ENCODE measurements at places on chromosomes 6 and 20.

DNA sequence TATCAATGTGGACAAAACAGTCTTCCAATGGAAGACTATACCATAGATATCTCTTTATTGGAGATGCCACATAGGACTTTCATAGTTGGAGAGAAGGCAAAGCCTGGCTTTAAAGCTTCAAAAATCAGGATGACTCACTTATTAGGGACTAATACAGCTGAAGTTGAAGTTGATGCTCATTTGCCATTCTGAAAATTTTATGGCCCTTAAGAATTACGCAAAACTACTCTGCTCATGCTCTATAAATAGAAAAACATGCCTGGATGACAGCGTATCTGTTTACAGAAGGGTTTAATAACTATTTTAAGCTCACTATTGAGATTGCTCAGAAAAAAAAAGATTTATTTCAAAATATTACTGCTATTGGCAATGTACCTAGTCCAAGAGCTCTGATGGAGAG is 155.5 kb upstream of the DST start:
- no peak for DNase-seq

- DNase-seq: no peak
Measured at GRCh38 chr6:142285235-142286087, 16.3 kb upstream of the ADGRG6 start.

GRCh38 chr20:16530201-16530681 is 43.0 kb downstream of the KIF16B start:
- no peak for DNase-seq

- no peak for DNase-seq
Measured at GRCh38 chr6:44000164-44000842, 126.9 kb downstream of the MRPL14 start.

DNA sequence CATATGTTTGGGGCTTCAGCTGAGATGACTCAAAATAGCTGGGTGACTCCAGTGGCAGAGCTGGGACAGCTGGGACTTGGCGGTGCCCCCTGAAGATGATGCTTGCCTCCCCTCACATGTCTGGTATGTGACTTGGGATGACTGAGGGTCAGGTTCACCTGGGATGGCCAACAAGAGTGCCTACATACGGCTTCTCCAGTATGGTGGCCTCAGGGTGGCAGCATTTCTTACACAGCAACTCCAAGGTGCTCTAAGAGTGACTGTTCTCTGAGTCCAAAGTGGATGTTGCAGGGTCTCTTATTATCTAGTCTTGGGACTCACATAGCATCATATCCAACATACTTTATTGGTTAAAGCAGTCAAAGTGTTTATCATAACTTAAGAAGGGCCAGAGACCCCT is 87.8 kb upstream of the CENPW start:
- no peak for DNase-seq

DNA sequence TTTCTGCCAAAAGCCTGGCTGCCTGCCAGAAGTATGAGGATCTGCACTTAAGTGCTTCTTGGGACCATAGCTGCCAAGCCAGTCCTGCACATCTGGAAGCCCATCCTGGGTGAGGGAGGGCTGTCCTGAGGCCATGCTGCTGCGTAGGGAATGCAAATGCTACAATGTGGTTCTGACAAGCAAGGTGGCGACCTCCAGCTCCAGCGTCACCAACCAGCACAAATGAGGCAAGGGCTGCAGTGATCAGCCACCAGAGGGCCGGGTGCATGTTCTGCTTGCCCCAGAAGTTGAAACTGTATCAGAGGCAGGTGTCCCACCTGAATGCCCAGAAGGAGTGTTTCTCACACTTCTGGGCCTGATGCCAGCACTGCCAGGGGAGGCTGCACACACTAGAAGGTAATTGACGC is 99.1 kb upstream of the KCNQ5 start:
- no peak for DNase-seq

DNA sequence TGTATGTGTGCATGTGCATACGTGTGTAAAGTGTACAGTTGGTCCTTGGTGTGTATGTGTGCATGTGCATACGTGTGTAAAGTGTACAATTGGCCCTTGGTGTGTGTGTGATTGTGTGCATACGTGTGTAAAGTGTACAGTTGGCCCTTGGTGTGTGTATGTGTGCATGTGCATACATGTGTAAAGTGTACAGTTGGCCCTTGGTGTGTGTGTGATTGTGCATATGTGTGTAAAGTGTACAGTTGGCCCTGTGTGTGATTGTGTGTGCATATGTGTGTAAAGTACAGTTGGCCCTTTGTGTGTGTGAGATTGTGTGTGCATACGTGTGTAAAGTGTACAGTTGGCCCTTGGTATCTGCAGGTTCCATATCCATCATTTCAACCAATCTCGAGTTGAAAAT is 5.1 kb upstream of the LIME1 start:
- DNase-seq: no peak

DNA sequence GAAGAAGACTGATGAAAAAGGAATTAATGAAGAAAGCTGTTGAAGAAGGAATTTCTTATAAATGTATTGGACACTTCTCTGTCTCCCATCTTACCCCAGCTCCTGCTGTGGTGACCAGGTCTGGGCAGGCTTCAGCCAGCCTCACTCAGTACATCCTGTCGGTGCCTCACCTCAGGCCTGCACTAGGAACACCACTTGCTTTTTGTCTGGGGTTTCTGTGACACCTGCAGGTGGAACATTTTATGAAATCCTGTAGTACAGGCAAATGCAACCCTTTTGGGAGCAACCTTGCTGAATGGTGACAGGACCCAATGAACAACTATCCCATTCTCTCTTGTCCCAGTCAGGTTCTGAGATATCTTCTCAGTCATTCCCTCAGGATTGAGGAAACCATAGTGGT is 129.7 kb downstream of the PRDM13 start:
- no peak for DNase-seq

GRCh38 chr6:8059129-8059528 is 5.1 kb downstream of the BLOC1S5 start:
- no peak for DNase-seq

- DNase-seq: no peak
Measured at GRCh38 chr6:42193491-42193894, 1.3 kb downstream of the GUCA1B start.

DNA sequence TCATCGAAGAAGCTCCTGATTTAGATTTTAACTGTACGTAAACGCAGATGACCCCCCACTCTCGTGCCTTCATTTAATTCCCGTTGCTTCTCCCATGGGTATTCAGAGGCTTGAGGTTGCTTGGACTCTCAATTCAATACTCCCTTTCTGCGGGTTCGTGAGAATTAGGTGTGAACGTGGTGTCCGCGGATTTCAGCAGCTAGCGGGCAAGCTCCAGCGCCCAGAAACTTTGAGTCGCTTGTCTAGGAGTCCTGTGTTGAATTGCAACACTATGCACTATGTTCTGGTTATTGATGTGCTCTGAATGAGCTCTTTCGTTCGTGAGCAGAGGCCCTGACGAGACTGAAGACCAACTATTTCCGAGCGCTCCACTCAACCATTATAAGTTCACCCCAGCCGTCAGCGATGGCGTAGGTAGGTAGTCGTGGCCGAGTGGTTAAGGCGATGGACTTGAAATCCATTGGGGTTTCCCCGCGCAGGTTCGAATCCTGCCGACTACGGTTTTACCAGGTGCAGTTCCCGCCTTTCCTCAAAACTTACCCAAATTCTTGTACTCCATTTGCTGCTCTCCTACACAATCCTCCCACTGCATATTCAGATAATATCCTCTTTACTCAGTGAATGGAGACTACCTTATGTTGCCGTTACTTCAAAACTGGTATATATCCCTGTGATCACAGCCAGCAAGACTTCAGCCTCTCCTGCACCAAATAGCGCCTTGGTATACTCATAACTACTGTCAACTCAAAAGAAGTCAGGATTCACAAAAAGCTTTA is 72.6 kb upstream of the ZNF184 start:
- peak; percentile 60 for DNase-seq

GRCh38 chr6:20448828-20449227 is 47.1 kb downstream of the E2F3 start:
- no peak for DNase-seq

- DNase-seq: no peak
Measured at GRCh38 chr20:47886454-47887041, 101.3 kb upstream of the SULF2 start.

GRCh38 chr6:21587961-21588480 is 5.5 kb upstream of the SOX4 start:
- no peak for DNase-seq

GRCh38 chr6:50851049-50851845 is 32.6 kb downstream of the TFAP2B start:
- DNase-seq: no peak

DNA sequence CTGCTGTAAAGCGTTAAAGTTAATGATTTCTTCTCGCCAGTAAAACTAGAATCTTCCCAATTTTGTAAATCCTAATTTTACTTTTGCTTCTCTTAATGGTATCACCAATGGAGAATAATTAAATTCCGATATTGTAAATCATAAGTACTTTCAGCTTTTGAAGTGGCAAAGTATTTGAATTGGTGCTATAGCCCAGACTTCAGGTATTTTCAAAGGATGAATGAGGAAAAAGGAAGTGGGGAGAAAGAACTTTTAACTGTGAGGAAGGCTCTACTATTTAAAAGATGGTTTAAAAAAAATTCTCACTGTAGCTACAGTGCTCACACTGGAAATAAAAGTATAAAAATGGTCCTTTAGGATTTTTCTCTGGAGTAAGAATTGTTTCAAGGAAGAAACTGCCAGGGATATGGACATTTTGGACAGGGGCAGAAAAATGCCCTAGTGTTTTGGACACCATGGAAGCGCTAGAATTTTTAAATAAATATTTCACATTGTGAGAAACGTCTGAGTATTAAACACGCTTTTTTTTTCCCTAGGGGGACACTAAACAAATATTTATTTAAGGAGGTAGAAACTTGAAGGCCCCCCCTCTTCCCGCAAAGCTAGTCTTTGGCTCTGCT is 1.3 kb upstream of the TAB2 start:
- no peak for DNase-seq

DNA sequence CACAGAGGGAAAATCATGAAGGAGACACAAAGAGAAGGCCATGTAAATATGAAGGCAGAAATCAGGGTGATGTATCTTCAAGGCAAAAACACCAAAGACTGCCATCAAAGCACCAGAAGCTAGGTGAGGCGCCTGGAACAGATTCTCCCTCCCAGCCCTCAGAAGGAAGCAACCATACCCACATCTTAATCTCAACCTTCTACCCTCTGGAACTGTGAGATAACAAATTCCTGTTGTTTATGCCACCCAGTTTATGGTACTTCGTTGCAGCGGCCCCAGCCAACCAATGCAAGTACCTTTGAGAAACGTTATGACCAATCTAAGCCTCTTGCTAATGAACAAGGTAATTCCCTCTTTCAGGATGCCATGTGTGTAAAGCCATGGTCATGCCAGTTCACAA is 66.2 kb upstream of the STXBP5 start:
- no peak for DNase-seq

- no peak for DNase-seq
Measured at GRCh38 chr6:159788276-159788675, 1.1 kb downstream of the TCP1 start.

- DNase-seq: no peak
Measured at GRCh38 chr20:36147690-36148089, 6.8 kb upstream of the EPB41L1 start.

DNA sequence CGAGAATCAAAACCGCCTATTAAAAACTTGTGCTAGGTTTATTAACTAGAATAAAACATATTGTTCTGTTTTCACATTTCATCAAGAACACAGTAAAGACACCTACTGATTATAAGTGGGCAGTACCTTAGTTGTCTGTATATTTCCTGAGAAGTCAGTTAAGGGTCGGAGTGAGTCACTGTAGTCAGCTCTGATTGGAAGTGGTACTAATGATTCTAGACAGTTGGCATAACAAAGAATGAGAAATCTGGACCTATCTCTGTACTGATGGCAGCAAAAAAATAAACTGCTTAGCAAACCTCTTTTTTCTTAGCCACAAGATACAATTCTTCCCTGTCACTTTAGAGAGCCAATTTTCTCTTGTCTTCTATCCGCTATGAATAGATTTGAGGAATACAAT is 387.3 kb upstream of the ADGRB3 start:
- DNase-seq: no peak

- DNase-seq: no peak
Measured at GRCh38 chr6:157488058-157488457, 107.1 kb downstream of the ZDHHC14 start.

- no peak for DNase-seq
Measured at GRCh38 chr6:39062014-39062740, 13.6 kb downstream of the GLP1R start.

DNA sequence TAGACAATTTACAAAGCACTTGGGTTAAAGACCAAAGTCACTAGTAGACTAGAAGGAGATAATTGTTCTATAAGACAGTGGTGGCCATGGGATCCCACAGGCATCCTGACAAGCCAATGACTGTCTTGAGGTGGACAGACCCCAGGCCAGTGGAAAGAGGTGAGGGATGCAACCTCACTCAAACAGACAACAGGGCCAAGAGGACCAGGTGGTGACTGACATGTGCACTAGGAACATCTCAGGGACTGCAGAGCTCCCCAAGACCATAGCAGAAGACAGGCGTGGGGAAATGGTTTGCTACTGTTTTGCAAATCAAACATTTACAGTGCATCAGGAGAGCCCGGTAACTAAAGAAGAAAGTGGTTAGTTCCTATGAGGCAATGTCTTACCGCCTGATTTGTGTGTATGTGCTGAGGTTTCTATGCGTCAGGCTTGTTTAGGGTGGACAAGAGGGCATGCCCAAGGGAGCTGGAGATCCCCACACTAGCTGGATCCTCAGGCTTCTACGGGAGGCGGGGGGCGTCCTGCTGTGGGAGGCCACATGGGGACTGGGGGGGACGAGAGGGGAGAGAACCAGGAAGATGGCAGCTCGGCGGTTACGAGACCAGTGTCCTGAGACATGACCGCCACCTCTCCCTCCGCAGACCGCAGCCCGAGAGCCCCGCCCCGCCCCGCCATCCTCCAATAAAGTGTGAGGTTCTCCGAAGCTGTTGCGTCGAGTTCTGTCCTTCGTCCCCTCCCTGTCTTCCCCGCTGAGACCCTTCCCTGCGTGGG is 623 bp upstream of the MRPS26 start:
- DNase-seq: no peak

- no peak for DNase-seq
Measured at GRCh38 chr6:37994223-37994622, 174.7 kb downstream of the ZFAND3 start.

DNA sequence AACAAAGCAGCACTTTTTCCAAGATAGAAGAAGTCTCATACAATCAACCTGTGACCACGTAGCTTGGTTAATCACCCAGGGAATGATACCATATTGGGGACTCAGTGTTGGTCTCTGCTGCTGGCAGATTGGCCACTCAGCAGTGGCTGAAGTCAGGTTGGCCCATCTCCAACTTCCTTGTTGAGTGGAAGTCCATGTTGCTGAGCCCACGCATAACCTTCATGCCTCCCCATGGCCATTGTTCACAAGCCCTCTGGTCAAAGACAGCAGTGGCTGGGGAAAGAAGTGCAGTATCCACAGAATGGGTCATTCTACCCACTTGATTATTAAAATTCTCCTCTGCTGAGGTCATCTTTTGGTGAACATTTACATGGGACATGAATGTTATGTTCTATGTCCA is 38.5 kb downstream of the PKIB start:
- DNase-seq: no peak

- DNase-seq: no peak
Measured at GRCh38 chr6:20202324-20202658, 10.0 kb downstream of the MBOAT1 start.

Measured in epithelial cell of proximal tubule (primary cell).